Inflammatory macrophage treated with lipopolysaccharide for 4 hours (primary cell): ENCODE measurements at places on chromosomes 4 and X.

GRCh38 chr4:53315300-53315699 is 50.6 kb downstream of the SCFD2 start:
- no peak for DNase-seq

GRCh38 chr4:24537025-24537424 is 47.3 kb downstream of the DHX15 start:
- peak; percentile 8 for DNase-seq

GRCh38 chr4:105990933-105991332 is 95.7 kb downstream of the NPNT start:
- no peak for DNase-seq

GRCh38 chrX:120302434-120302833 is 8.8 kb downstream of the TMEM255A start:
- DNase-seq = peak; percentile 37

GRCh38 chr4:174396599-174397110 is 112.9 kb downstream of the CEP44 start:
- DNase-seq = no peak

GRCh38 chrX:65508851-65509250 is 25.7 kb downstream of the LAS1L start:
- DNase-seq = no peak

DNA sequence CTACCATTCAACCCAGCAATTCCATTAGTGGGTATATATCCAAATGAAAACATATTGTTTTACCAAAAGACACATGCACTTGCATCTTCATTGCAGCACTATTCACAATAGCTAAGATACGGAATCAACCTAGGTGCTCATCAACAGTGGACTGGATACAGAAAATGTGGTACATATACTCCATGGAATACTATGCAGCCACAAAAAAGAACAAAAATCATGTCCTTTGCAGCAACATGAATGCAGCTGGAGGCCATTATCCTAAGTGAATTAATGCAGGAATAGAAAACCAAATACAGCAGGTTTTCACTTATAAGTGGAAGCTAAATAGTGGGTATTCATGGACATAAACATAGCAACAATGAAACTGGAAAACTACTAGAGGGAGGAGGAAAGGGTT is 38.1 kb upstream of the BBS7 start:
- no peak for DNase-seq

- DNase-seq = no peak
Measured at GRCh38 chr4:21410372-21410771, 538.2 kb downstream of the KCNIP4 start.

DNA sequence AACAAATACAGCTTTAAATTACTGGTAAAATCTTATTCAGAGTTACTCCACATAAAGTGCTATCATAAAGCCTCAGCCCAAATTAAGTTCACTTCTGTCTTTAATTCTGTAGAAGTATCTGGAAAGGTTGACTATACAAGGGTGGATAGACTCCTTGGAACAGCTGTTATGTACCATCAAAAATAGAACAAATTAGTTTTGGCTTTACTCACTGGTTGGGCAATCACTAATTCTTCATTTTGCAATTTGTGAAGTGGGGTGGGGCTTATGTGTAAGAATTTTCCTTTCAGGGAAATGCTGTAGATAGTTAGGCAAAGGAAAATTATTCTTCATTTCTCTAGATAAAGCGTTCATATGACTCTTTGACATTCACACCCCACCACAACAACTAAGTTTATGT is 7.8 kb downstream of the DIAPH2 start:
- DNase-seq = peak; percentile 43

DNA sequence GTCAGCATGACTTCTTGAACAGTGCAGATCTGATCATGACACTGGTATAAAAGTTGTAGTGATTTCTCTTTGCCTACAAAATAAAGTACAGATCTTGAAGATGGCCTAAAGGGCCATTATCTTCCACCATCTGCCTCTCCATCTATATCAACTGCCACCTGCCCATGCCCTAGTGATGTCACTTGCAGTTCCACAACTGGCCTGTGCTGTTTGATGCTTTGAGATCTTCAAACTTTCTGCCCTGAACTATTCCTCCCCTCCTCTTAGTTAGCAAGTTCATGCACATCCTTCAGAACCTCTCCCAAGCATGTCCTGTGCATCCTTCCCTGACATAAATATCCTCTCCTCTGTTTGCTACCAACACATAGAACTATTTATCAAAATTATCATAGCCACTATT is 217.0 kb downstream of the SOWAHB start:
- DNase-seq = no peak

GRCh38 chr4:186940476-186940875 is 216.8 kb upstream of the FAT1 start:
- DNase-seq = no peak

DNA sequence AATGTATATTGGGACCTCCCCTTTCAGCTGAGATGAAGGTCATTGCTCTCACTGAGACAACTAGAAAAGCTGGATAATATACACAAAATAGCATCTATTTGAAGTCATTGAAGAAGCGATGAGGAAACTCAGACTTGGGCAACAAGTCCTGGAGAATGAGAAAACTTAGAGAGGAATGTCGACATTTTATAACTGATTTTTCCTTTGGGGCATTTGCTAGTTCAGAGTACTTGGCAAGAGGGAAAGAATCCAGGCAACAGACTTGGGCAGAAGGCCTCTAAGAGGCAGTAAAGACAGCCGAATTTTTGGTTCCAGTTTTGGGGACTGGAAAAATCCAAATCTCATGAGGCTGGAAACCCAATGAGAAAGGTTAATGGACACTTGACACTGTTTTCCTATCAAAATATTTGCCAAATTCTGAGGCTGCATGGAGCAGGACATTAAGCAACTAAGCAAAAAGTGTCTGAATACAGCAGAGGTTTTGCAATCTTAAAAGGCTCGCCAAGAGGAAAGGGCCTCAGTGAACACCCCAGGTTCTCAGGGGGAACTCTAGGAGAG is 21.0 kb upstream of the ANXA5 start:
- DNase-seq = no peak

DNA sequence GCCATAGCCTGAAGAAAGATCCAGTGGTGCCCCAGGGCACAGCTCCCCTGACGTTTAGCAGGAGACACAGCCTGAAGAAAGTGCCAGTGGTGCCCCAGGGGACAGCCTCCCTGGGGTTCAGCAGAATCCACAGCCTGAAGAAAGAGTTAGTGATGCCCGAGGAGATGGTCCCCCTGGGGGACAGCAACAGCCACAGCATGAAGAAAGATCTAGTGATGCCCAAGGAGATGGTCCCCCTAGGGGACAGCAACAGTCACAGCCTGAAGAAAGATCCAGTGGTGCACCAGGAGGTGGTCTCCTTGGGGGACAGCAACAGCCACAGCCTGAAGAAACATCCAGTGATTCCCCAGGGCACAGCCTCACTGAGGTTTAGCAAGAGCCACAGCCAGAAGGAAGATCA is 2.8 kb downstream of the TEX13C start:
- DNase-seq = no peak

DNA sequence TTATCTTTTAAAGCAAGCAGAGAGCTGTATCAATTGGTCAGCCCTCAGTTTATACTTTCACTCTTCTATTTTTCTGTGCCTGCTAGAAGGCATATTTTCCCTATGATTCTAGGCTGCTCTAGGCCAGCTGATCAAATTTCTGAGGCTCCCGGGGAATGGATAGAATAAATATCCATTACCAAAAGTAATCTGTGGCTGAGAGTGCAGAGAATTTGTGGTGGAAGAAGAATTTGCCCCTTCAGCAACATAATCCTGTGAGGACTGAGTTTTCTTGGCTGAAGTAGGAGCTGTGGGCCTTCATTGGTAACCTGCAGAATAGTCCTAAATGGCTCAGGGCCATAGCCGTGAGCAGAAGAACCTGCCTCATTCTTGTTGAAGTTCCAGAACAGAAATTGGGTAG is 314.6 kb upstream of the CASK start:
- DNase-seq = no peak

- peak; percentile 50 for DNase-seq
Measured at GRCh38 chr4:163610648-163611047, 116.2 kb downstream of the TMA16 start.

- no peak for DNase-seq
Measured at GRCh38 chrX:25005382-25006185, 10.2 kb downstream of the ARX start.

- DNase-seq = no peak
Measured at GRCh38 chr4:15585331-15585730, 69.8 kb downstream of the FBXL5 start.

GRCh38 chr4:16992566-16993225 is 94.3 kb upstream of the LDB2 start:
- DNase-seq = no peak

DNA sequence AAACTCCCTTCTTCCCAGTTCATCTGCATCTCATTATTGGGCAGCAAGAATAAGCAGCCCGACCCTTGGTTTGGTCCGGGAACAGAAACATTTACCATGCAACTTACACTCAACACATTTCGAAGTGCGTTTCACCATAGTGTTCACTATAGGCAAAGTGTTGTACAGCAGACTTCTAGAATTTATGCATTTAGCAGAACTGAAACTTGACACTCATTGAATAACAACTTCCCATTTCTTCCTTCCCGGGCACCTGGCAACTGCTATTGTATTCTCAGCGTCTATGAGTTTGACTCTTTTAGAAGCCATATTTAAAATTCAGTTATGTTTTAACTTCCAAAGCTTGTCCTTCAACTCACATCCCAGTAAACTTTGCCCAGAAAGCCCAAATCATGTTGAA is 840.6 kb downstream of the NLGN4X start:
- peak; percentile 1 for DNase-seq

GRCh38 chr4:145507636-145508035 is 26.0 kb downstream of the SMAD1 start:
- no peak for DNase-seq

GRCh38 chrX:115906276-115906675 is 264.3 kb upstream of the AGTR2 start:
- DNase-seq = no peak

GRCh38 chr4:7420661-7421040 is 14.1 kb downstream of the PSAPL1 start:
- no peak for DNase-seq

DNA sequence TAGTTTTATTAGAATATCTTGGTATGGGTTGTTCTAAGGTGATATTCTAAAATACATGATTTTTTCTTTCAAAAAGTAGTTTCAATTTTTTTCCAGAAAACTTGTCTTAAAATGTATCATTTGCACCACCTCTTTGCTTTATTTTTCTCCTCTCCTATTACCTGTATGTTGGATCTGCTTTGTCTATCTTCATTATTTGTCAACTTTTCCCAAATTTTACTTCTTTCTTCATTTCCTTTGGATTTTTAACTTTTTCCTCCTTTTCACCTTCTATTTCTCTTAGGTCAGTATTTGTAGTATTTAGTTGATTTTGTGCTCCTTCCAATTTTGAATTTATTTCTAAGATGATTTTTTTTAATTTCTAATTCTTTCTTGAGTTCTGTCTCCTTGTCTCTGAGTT is 169.6 kb downstream of the APBB2 start:
- DNase-seq = no peak

GRCh38 chrX:101676571-101676970 is 16.9 kb upstream of the ARMCX2 start:
- DNase-seq = no peak

- no peak for DNase-seq
Measured at GRCh38 chr4:7134737-7135388, 57.5 kb upstream of the SORCS2 start.

- DNase-seq = no peak
Measured at GRCh38 chrX:136666088-136666487, 18.1 kb downstream of the CD40LG start.

DNA sequence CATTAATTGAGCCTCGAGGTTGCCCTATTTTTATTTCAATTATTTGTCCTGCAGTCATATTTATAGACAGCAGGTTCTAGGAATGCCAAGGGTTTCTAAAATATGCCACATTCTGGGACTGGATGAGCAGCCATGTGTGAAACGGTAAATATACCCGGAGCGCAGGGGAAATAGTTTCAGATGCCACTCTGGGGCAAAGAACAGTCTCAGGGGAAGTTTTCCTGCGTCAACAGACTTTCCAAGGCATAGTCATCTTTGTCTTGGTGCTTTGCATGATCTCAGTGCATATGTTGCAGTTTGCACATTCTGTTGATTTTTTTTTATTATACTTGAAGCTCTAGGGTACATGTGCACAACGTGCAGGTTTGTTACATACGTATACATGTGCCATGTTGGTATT is 71.0 kb downstream of the GPAT3 start:
- DNase-seq = no peak

DNA sequence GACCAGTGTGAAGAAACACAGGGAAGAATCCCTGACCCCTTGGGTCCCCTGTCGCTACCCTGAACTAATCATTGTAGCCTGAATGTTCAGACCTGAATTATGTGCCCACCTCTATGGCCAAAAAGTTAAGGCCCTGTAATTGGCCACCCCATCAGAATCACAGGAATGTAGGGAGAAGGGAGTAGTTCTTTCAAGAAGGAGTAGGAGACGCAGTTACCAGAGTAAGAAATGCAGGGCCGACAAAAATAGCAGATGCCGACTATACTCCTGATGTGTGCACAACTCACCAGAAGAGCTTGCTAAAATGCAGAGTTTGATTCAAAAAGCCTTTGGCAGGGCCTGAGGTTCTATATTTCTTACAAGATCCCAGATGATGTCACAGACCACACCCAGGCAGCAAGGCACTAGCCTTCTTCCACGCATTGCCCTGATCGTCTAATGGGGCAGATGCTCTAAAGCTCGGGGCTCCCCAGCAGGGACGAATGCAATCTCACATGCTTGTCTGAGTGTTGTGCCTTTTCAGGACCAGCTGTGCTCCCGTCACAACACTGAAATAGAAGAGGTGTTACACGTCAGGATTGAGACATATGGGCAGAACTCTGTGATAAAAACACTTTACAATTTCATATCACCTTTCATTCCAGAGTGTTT is 161.0 kb upstream of the FAM241A start:
- DNase-seq = no peak

GRCh38 chrX:123834116-123834515 is 25.7 kb upstream of the XIAP start:
- no peak for DNase-seq

DNA sequence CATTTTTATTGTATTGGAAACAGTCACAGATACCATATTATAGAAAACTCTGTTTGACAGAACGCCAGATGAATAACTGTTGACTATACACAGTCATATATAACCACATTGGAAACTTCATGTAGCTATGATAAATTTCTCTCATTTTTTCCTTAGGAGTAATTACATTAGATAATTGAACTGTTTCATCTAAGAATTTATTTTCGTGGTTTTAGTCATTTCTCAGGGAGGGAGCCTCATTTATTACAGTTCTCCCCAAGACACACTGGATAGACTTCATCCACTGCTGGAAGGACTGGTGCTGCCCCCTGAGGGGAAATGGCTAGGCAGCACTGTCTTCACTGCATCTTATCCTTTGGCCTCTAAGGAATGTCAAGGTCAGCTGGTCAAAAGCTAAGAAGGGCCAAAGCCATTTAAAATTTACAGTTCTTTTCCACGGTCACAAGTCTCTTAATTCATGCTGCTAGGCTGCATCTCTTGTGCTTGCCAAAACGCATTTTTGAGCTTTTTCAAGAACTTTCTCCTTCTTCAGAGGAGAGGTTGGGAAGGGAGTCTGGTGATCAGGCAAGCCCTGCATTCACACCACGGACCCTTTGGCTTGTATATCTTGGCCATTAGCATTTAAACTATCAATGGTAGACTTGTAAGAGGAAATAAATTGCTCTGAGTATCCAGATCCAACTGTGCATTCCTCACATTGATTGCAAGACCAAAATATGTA is 145.1 kb downstream of the CBR4 start:
- no peak for DNase-seq
